Peyer's patch (tissue), 4 donors: ENCODE measurements at places on chromosomes 2 and 18. TPM values are rescaled to one million over a fixed set of nuclear protein-coding genes. Genes with fewer than 3 reads are reported as not detected.

PKDCC gene
- 140 TPM for total RNA-seq

COL4A3 gene
- 13.4 TPM for total RNA-seq

DNA sequence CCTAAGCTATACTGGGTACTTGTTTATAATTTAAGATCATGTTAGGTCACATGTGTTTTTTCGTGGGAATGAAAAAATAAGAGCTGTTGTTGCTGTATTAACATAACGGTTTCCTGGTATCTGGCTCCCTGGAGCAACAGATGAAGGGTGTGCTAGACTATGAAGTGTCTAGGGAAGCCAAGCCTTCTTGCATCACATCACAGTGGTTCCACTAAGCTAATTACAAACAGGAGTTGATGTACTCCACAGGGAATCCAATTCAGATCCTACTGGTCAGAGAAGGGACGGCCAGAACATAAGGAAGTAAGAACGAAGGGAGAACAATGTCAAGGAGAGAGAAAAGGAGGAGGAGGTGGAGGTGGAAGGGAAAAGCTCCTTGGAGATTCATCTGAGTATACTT, 193.0 kb upstream of the CYP26B1 start:
- DNase-seq, result no peak

GRCh38 chr18:6543330-6543908, 128.7 kb upstream of the L3MBTL4 start:
- DNase-seq, result no peak

GRCh38 chr2:69780921-69781320, 39.0 kb downstream of the ANXA4 start:
- no peak for DNase-seq
